Stimulated activated CD4-positive, alpha-beta T cell treated with anti-CD3 and anti-CD28 coated beads, Interleukin-15, amount 100 ng/mL, for 1 hour (primary cell): ENCODE measurements at places on chromosomes 3 and 15.

- DNase-seq: no peak
Measured at GRCh38 chr15:70573121-70573850, 190.1 kb downstream of the UACA start.

DNA sequence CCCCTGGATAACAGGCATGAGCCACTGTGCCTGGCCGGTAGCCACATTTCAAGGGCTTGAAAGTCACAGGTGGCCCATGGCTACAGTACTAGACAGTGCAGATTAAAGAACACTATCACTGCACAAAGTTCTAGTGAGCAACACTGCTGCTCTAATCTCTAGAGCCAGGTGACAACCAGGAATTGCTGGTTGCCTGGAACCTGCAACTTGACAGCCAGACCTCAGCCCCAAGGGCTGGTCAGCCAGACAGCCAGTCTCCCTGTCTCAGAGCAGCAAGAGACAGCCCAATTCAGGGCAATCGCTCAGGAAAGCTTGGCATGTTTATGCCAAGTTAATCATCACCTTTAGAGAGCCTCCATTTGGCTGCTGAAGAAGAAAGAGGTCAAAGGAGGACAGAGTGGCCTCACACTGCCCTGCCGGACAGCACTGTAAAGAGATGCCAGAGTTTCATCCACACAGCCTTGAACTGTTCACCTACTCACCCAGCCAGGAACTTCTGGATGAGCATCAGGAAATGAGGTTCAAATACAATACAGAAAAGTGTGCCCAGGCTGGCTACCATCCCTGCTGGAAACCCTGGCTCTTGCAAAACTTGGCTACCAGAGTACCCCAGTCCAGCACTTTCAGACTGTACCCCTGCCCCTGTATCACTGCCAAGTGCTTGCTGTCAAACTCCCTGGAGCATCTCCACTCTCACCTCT, 6.0 kb downstream of the CCDC12 start:
- DNase-seq: no peak

- peak; percentile 4 for DNase-seq
Measured at GRCh38 chr15:97961067-97961954, 808 bp downstream of the ARRDC4 start.

GRCh38 chr3:160218136-160218535, 7.1 kb upstream of the C3orf80 start:
- no peak for DNase-seq

DNA sequence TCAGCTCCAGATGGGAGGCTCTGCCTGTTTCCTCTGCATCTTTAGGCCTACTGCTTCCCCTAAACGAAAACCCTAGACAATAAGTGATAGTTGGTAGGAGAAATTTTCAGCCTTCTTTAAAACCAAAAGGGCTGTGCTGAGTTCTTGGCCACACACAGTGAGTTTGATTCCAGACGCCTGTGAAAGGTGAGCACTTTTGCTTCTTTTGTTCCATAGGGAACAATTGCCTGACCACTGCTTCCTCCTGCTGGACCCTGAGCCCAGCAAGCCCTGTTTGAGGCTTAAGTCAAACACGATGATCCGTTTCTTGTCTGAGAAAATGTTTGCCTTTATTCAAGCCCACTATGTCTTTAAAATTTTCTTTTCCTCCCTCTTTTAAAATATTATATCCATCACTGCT, 493.9 kb downstream of the ZIC1 start:
- DNase-seq: no peak

DNA sequence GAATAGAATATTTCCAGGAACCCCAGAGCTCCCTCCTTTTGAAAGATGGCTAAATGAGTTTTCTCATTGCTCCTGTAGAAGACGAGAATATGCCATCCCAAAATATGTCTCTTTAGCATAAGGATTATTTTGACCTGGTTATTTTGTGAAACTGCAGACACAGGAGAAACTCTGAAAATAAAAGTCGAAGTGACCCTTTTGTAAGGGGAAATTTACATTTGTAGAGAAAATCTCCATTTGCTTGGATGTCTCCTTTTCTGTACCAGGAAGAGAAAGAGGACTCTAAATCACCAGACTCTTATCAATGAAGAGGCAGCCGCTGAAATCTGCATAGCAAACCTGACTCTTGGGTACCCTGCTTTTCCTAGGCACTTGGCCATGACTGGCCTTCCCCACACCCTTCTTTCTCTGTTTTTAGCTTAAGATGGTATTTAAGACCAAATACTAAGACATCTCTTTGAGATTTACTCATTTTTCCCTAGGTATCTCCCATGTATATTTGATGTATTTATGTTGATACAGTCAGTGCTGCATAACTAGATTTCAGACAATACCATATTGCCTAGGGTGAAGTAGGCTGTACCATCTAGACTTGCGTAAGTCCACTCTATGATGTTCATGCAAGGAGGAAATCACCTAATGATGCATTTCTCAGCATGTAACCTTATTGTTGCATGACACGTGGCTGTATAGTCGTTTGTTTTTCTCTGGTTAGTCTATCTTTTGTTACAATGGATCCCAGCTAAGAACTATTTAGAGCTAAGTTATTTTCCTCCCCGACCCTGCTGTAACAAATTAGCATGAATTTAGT, 98.2 kb upstream of the UBE3A start:
- no peak for DNase-seq

DNA sequence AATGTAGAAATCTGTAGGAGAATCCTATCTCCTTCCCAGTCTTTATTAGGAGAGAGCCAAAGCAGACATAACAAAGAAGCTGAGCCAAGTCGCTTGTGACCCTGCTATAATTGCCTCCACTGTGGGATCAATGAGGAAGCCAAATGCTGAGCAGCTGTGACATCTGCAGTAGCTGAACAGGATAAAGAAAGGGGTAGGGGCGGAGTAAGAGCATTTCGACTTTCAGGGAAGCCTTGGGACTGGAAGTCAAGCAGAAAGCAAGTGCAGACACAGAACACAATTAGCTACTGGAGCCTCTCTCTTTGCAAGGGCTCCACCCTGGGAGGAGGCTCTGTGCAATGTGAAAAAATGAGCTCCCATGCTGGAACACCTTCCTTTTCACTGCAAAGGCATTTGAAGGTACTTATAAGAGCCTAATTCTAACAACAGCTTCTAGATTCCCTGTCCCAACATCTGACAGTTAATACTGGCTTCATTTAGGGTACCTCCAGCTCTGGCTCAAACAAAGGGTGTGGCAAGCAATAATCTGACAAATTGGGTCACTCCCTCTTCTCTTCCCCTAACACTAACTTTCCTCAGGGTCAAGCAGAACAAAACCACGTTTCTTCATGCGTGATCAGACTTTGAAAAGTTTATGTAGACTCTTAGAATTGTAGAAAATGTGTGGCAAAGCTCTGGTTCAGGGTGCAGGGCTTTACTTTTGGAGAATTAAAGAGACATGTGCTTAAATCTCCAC, 166.4 kb downstream of the CADPS start:
- DNase-seq: no peak

DNA sequence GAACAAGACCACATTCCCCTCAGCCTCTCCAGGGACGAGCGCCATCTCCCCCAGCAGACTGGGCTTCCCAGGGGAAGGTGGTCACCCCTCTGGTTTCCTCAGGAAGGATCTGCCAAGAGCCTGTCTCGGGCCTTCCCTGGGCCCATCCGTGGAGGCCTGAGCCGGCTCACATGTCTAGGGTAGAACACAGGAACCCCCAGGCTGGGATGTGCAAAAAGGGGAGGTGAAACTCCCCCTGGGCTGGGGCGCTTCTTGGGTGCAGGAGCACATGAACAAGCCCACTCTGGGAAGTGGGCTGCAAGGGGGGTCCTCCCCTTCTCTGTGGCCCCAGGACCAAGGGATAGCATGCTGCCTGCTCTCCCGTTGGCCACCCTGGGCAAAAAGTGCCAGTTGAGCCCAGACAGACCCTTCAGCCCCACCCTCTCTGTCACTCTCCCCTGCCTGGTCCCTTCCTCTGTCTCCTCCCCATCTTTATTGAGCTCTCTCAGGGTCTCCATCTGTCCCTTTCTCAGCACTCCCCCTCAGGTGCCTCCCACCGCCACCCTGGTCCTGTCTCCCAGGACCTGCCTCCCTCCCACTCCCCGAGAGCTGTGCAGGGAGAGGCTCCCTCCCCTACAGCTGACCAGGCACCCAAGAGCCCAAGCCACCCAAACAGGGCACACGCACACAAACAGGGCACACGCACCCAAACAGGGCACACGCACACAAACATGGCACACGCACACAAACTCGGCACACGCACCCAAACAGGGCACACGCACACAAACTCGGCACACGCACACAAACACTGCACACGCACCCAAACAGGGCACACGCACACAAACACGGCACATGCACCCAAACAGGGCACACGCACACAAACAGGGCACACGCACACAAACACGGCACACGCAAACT, 864 bp downstream of the SEMA3G start:
- DNase-seq: no peak

GRCh38 chr3:114668099-114668498, 374.3 kb downstream of the TIGIT start:
- DNase-seq: no peak

- DNase-seq: no peak
Measured at GRCh38 chr15:92822216-92823144, 77.6 kb upstream of the CHD2 start.

DNA sequence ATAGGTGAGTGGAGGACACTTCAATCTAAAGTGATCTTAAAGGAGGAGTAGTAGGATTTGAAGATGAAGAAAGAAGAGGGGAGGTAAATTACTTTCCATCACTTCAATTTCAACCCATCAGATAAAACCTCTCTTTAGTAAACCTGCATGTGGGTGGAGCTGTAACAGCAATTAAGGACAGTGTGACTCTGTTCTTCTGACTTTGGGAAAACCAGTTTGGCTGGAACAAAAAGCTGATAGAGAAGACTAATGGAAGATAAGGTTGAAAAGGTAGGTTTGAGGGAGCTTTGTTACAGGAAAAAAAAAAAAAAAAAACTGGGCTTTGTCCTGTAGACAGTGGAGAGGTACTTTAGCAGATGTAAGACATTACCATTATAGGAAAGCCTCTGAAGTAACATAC, 4.5 kb upstream of the GSK3B start:
- DNase-seq: no peak

DNA sequence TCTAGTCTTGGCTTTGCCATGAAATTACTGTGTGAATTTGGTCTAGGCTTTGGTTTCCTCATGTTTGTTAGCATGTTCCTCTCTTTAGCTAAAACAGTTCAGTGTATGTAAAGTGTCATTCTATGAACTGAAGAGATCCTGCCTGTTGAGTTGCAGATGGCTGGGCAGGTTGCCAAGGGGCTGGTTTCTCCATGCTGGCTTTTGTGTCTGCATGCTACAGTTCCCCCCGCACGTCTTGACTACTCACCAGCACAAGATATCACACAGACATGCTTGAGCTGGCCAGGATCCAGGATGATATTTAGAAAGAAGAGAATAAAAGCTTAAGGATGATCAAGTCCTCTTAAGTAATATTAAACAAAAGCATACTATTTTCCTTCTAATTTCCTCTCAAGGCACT, 90.2 kb downstream of the CERS3 start:
- DNase-seq: no peak

DNA sequence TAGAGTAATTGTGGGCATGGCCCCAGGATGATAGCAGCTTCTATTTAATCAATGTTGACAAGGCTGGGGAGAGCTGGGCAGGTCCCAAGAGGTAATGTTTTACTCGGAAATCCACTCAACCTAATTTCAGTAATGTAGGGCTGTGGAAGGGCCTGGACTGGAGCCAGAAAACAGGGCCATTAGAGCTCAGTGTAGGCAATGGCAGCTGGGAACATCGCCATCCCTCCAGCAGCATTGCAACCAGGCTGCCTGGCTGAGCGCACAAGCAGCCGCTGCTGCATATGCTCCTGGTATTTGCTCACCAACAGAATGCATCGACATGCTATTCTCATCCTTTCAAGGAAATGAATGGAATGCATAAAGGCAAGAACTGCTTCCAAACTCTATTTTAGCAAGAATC, 90.0 kb downstream of the GAP43 start:
- no peak for DNase-seq

- DNase-seq: no peak
Measured at GRCh38 chr15:68578980-68579935, at the start of gene CORO2B. Gene CORO2B, plus strand, starts transcription at chr15:68578993. Its CDS starts 270 bp downstream, at chr15:68579263.

DNA sequence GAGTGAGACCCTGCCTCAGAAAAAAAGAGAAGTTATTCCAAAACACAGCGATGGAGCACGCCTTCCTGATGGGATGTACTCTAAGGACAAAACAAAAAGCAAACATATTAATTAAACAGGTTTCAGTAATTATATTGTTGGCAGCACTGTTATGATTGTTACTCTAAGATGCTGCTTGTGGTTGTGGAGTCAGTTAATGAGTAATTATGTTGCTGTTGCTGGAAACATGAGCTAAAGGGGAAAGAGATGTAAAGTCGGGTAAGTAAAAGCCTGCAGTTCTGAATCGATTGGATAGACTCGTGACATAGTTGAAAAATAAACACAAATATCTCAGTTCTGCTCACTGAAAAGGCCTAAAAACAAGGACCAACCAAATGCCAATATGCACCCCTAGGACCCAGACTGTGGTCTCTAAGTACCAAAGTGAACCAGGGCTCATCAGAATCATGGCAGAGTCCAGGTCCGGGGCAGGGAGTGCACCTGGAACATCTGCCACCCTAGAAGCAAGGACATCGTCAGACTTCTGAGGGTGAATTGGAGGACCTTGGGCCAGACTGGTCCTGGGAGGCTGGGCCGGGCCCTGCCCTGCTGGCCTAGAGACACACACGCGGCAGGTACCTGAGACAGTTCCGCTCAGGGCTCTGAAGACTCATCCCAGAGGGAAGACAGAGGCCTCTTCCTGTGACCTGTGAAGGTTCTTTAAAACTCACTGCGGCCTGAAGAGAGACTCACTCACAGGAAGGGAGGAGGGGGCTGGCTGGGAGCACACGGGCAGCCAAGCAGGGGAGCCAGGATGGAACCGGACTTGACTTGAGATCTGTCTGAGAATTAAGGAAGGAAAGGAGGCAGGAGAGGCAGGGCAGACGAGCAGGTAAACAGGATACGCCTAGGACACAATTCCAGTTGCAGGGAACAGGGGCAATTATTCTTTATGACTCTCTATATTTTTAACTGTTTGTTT, 140.5 kb downstream of the LRRK1 start:
- no peak for DNase-seq

GRCh38 chr3:53491276-53491675, 3.1 kb upstream of the CACNA1D start:
- no peak for DNase-seq

- DNase-seq: no peak
Measured at GRCh38 chr3:35383216-35383615, 256.1 kb upstream of the ARPP21 start.

DNA sequence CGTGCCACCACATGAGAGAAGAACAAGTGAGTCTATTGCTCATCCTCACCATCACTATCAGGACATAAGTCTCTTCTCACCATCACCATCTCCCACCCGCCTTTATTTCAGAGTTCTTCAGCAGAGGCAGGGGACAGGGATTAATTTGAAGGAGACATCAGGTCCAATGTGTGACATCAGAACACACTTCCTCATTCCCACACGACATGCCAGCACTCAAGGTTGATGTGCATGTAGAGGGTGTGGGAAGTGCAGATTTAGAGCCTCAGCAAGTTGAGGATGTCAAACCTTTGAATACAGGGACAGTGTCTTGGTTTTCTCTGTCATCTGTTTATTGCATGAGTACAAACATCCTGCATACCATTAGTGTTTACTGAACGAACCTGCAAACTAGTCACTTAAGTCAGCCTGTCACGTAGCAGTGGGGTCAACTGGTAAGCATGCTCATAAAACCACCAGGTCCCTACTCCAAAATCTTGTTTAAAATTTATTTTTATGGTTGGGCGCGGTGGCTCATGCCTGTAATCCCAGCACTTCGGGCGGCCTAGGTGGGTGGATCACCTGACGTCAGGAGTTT, 104.4 kb downstream of the MYLK start:
- DNase-seq: no peak

- DNase-seq: no peak
Measured at GRCh38 chr15:86865920-86866319, 786.2 kb downstream of the AGBL1 start.

GRCh38 chr3:16151109-16151508, 23.4 kb upstream of the GALNT15 start:
- DNase-seq: no peak
